ENCODE measurements at places on chromosomes 6 and 20.

DNA sequence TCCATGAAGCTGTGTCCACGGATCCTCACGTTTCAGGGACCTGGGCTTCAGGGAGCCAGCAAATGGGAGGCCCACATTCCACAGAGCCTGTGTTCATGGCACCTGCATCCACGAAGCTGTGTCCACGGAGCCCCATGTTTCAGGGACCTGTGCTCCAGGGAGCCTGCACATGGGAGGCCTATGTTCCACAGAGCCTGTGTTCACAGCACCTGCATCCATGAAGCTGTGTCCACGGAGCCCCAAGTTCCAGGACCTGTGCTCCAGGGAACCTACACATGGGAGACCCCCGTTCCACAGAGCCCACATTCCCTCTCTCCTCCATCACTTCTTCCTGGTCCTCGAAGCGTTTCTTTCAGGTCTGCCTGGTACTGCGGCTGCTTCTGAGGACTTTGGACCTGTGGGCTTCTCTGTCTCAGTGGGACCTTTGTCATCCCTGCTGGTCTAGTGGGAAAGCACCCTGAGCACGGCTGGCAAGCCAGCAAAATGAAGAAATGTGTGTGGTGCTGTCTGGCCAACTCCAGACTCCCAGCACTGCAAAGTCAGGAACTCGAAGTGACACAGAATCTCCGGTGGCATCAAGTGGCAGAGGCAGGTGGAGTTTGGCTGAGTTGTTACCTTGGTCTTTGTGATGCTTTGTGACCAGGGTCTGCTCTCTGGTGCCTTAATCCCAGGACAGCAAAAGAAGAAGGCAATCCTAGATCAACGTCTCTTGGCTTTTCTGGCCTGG lies 245.9 kb downstream of the DLL1 start:
- DNase-seq: no peak

GRCh38 chr6:68639826-68640490 lies 4.9 kb downstream of the ADGRB3 start:
- DNase-seq: no peak

- DNase-seq: peak; percentile 3
Measured at GRCh38 chr6:2103765-2104523, 141.5 kb downstream of the GMDS start.

DNA sequence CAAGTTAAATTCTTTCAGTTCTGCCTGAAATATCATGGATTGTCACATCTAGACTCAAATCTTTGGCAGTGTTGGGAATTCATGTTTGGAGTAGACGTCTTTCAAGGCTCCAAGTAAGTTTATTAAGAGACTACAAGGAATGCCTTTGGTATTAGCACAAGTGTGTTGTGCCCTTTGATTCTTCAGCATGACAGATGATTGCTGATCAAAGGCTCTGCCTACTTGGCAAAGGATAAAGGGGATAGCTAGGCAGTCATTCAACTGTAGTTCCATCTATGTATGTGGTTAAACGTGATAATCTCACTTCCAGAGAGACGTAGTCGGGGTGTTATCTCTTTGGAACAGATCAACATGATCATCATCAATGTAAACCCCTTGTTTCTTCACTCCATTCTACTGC lies 86.2 kb downstream of the SPTLC3 start:
- DNase-seq: no peak

- no peak for DNase-seq
Measured at GRCh38 chr6:137427656-137428290, 66.4 kb downstream of the OLIG3 start.

- peak; percentile 61 for DNase-seq
Measured at GRCh38 chr6:149922642-149923326, at the start of gene RAET1G. Gene RAET1G, minus strand, starts transcription at chr6:149923121. Its CDS starts 111 bp downstream, at chr6:149923010.

GRCh38 chr6:158242071-158242606 lies 70.1 kb upstream of the TULP4 start:
- no peak for DNase-seq

DNA sequence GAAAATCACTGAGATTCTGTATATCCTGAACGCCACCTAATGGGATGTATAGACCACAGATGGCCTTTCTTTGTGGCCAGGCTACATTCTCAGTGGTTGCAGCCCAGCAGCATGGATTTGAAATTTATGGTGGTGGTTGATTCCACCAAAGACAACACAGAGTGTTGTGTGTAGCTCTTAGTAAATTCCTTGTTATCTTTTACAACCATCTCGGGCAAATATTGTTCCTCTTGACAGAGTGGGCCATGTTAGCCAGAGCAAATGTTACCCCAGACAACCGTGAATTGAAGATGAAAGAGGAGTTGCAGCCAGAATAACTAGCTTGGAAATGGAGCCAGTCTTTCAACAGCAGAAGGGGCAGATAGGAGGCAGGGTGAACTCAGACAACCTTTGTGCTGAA lies 39.5 kb downstream of the SLC24A3 start:
- DNase-seq: no peak

GRCh38 chr6:163876391-163876790 lies 461.9 kb downstream of the QKI start:
- no peak for DNase-seq

- no peak for DNase-seq
Measured at GRCh38 chr6:23269436-23269835, 700.1 kb downstream of the HDGFL1 start.

DNA sequence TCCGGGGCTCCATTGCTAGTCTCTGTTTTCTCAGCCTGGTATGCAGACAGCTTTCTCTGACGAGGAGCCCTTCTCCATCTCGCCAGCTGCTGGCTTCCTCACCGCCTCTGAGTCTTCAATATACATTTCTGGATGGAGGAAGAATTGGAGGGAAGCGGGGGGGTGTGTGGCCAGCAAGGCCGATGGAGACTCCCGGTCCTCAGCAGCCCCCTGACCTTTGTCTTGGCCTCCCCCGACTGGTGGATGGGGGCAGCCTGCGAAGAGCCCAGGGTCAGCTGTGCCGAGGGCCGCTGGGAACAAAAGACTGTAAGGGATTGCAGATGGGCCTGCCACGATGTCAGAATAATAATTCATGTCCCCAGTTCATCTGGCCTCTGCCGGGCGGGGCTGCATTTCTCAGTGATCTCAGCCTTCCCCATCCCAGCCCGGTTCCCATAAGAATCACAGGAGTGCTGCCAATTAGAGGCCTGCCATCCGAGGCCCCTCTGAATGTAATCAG lies 54.3 kb upstream of the STX16 start:
- DNase-seq: no peak

DNA sequence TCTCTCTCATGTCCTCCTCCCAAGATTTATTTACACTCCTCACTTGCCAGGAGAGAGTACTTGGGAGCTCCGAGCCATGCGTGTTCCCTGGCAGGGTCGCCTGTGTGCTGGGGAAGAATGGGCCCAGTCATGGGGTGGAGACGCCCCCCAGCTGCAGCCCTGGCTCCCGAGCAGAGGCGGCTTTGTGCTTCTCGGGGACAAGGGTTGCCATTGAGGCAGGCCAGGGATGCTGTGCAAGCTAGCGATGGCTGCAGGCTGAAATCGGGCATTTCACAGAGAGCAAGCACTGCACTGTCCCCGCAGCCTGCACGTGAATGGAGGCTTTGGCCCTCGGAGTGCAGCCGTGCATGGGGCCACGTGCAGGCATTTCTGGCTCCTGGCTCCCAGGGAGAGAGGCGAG lies 23.8 kb downstream of the PHACTR3 start:
- DNase-seq: no peak

GRCh38 chr20:10823585-10823984 lies 149.8 kb upstream of the JAG1 start:
- DNase-seq: no peak

GRCh38 chr6:44224965-44225305 lies 1.5 kb downstream of the SLC29A1 start:
- DNase-seq: no peak

DNA sequence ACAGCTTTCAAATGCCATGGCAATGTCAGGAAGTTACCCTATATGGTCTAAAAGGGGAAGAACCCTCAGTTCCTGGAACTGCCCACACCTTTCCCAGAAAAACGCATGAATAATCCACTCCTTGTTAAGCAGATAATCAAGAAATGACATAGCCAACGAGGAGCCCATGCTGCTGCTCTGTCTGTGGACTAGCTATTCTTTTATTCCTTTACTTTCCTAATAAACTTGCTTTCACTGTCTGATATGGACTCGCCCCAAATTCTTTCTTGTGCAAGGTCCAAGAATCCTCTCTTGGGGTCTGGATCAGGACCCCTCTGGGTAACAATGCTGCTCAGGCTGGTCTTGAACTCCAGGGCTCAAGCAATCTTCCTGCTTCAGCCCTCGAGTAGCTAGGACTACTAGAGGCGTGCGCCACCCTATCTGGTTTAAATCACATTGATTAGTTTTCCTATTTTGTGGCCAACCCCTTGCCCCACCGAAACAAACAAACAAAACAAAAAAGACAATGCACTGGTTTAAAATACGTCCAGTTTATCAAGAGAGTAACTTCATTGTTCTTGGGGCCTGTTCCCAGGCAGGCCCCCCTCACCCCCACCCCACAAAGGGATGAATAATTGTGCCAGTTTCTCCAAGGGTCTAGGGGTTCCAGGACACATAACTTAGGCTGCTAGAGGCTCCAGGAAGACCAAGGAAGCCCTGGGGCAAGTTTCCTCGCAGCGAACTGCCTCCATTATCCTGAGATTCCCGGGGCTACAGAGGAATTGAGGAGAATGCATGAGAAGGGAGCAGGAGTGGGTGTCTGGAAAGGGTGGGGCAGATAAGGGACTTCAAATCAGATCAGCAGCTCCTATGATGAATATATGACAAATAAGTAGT lies 10.1 kb upstream of the AKAP12 start:
- DNase-seq: no peak

- DNase-seq: no peak
Measured at GRCh38 chr6:6379573-6379972, 59.1 kb upstream of the F13A1 start.

- no peak for DNase-seq
Measured at GRCh38 chr6:150273457-150274309, 95.1 kb upstream of the IYD start.

DNA sequence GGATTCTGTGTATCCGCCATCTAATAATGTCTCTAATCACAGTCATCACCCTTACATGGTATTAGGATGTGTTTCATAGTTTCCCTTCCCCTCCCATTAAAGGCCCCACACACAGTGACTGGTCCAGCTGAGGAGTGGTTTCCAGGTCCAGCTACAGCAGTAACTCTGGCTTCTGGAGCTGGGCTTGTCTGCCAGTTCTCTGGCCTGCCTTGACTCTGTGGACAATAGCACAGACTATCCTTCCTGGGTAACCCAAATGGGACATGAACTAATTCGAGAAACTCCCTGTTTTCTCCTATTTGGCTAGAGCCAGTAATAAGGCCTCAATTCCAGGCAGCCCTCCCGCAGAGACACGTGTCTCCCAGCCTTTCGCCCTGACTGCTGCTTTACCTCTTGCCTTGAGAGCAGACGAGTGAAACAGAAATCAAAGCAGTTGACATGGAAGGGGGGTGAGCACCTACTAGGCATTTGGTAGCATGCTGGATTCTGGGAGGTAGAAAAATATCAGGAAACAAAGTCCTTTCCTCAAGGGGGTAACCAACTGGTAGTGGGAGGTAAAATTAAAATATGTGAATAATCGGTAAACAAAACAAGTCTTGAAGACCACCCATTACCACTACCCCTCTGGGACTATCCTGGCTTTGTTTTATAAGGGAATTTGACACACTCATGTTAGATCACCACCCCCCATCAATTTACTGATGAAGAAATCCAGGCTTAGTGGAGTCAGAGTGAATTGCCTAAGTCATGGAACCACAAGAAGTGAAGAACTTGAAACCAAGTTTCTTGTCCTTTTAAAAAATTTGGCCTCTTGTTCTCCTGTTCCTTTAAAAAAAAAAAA lies 1.2 kb downstream of the TRAF3IP2 start:
- DNase-seq: no peak

DNA sequence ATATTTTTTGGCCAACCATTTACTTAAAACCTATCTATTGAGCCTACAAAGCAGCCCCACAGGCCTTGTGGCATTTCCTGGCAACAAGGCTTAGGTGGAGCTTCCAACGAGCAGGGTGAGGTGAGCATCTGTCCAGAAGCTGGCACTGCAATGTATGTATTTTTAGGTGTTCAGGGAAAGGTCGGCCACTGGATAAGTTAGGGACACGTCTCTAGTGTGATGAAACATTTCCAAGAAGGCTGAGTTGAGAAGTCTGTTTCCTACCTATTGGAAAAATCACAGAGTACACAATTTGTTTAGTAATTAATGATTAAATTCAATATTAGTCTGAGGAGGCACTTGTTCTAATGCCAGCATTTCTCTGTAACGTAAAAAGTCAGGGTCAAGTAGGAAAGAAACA lies 17.8 kb upstream of the RCAN2 start:
- DNase-seq: no peak
